Mesothelial cell of epicardium (in vitro differentiated cells): ENCODE measurements at places on chromosomes 12 and 14. TPM values are rescaled to one million over a fixed set of nuclear protein-coding genes. Genes with fewer than 3 reads are reported as not detected.

The SLC5A8 gene
- total RNA-seq, result not detected in 3 replicates

The CLEC14A gene
- total RNA-seq, result 0.13 TPM in 1 of 3 replicates, not detected in the others

The KRT78 gene
- not detected in 3 replicates for total RNA-seq

DNA sequence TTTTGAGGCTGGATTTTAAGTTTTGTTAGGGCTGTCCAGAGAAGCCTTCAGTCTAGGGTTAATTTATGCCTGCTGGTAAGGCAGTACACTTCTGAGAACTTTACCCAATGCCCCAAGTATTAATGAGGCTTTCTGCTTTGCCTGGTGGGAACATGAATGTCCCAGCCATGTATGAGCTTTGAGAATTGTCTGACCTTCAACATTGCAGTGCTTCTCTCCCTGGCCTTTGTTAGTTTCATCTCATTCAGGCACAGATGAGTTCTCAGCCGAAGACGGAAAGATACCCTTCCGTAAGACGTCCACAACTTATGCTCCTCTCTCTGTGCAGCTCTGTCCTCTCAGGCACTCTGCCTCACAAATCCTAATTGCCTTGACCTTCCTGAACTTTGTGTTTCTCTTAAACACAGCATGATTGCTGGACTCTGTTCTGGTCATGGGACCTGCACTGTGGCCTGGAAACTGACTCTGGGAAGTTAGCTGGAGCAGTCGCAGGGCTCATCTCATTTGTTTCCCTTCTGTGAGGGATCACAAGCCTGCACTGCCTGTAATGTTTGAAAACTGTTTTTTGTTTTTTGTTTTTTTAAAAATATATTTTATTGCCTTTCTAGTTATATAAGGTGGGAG, 15.7 kb downstream of the CHPT1 start:
- DNase-seq, result no peak

DNA sequence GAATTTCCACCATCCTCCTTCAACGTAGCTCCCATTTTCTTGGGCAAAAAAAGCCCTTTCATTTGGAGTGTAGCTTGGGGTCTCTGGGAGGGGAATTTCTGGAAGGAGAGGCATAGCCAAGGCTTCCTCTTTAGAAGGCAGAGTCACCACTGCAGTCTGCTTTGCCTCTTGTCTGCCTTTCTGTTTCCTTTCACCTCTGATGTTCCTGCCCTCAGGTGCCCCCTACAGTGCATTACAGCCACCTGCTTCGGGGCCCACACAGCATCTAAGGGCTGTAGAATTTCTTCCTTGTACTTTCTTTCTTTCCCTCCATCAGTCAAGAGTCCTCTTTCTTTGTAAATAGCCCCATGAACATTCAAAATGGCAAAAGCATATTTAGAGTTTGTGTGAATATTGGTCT, 1313.9 kb downstream of the TMEM121 start:
- no peak for DNase-seq

GRCh38 chr12:108638141-108638827, 4.6 kb upstream of the SELPLG start:
- no peak for DNase-seq
